ENCODE measurements at places on chromosomes 1 and 21.

DNA sequence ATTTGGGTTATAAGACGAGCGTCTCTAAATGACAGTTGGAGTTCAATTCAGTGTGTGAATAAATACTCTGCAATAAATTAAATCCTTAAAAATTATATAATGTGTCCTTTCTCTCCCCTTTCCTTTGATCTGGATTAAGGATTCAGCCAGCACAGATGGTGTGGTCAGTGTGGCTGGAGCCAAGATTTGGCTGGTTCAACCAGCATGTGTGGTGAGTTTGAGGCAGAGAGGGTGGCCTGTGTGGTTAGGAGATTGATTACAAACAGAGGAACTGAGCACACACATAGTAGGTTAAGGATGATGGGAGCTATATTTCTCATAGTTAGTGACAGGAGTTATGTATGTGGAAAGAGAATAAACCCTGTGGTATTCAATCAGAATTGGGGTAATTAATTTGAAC lies 14.2 kb upstream of the AMIGO1 start:
- no peak for DNase-seq

- no peak for DNase-seq
Observed at GRCh38 chr1:18015719-18016118, 91.9 kb upstream of the IGSF21 start.

GRCh38 chr1:94283462-94283861 lies 46.1 kb upstream of the ARHGAP29 start:
- no peak for DNase-seq

DNA sequence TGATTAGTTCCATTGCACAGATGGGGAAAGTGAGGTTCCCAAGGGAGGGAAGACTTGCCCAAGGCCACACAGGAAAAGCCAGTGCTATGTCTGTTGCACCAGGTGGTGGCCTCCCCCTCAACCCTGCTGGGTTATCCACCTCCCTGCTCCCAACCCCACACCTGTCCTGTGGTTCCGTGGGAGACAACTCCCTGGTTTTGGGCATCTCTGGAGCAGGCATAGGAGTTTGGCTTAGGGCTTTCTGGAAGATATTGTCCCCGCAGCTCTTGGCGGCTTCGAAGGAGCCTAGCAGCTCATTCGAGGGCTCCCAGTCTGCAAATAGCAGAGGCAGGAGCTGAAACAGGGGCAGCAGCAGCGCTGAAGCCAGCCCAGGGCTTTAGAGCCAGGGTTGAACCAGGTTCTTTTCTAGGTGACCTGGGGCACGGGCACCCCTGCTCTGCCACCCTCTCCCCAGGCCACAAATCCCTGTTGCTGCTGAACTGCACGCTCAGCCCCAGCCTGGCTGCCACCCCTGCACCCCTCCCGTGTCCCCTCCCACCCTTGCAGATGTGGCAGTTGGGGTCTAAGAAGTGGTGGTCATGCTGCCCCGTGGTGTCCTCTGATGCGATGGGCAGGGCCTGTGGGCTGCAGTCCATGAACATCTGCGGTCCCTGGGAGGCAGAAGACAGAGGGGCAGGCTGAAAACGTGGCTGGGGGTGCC lies 22.1 kb downstream of the SPOCD1 start:
- DNase-seq = no peak

- no peak for DNase-seq
Observed at GRCh38 chr1:75492011-75492410, 118.9 kb downstream of the SLC44A5 start.

GRCh38 chr21:29669416-29669815 lies 270.4 kb downstream of the GRIK1 start:
- DNase-seq = no peak

DNA sequence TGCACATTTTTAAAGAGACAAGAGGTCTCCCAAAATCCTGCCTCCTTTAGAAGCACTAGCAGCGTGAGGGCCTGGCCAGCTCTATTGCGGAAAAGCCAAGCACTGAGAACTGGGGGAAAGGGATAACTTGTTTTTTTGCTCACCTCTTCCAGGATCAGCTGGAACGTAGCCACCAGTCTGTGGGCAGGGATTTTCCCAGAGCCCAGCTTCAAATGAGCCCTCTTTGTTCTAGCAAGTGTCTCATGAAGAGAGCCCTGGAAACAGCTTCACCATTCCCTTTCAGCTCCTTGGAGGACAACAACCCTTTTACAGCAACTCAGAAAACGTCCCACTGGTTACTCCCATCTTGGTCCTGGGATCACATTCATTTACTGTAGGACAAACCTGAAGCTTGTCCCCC lies 195.4 kb downstream of the LMX1A start:
- DNase-seq = no peak

DNA sequence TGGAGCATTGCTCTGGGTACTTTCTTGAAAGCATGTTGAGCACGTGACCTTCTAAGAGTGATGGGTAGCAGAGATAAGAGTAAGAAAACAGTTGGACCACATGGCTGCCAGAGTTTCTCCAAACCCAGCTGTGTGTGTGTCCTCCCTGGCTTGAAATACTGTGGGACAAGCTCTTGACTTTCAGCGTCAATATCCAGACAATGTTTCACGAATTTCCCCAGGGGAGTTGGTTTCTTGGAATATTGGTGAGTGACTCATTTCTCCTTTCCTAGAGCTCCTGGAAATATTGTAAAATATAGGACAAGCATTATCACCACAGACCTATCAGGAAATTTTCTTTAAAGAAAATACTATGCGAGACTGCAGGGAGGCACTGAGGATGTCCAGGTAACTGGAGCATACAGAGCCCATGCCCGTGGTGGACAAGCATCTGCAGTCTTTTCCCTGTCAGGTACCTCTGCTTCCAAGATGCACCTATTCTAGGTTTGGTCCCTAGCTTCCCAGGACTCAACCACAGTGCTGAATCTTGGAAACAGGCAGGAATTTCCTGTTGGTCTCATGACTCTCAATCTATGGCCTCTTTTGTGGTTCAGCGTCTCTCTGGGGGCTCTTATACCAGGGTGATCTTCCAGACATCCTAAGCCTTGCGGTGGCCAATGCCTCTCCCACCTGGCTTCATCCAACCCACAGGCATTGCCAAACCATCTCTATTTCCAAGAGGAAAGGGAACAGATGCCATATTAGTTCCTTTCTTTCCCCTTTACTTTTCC lies 67.4 kb downstream of the KCNJ6 start:
- DNase-seq = no peak

GRCh38 chr1:222404710-222405109 lies 143.2 kb downstream of the HHIPL2 start:
- DNase-seq = no peak

DNA sequence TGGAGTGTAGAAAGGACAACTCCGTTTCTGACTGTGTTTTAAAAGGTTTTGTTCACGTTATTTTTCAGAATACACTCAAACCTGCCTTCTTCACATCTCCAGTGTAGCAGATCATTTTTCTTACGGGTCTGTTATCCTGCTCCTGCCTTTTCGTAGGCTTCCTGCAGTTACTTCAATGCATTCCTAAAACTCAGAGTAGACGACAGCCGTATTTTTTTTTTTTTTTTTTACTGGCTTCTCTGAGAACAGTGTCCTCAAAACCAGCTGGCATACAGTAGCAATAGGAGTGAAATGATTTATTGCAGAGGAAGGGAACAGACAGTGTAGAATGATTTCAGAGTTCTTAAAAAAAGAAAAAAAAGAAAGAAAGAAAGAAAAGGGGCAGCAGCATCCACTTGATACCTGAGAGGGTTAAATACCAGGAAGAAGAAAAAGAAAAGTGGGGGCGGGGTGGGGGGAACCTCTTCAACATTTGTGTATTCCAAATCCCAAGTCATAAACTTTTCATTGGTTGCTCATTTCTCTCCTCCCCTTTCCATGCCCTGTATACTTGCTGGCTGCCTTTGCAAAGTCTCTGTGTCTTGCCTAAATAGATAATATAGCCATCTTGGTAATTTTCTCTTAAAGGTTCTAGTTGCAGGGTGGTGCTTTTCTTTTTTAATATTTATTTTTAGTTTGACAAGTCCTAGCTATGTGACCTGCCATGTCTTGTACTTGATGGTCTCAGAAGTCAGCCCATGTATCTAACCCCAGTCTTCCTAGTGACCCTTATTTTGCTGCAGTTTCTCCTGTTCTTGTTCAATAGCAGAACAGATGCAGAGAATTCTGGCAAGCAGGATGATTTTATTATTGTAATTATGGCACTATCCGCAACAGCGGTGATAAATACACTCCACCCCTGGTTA lies 2.8 kb downstream of the TGFB2 start:
- no peak for DNase-seq

DNA sequence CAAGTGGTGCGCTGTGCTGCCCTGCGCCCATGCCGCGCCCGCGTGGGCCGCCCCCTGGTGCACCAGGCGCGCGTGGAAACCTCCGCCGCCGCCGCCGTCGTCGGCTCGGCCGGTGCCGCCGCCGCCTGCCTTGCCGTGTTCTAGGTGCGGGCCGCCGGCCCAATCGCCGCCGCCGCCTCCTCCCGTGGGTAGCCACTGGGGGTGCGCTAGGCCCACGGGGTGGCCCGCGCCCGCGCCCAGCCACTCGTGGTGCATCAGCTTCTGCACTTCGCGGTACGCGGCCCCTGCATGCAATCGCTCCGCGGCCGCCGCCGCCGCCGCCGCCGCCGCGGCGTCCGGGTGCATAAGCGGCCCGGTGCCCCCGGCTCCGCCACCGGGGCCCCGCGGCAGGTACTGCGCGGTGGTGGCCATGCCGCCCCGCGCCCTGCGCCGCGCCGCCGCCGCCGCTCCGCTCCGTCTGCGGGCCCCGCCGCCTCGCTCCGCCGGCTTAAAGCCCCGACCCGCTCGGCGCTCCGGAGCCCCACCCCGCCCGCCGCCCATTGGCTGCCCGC lies at the start of gene POU3F1:
Gene POU3F1 (minus strand): TSS at position 461 of the 551 bp plus-strand sequence. CDS start 50 bp downstream, at position 411.
- DNase-seq = no peak

GRCh38 chr21:29033871-29034270 lies 9.4 kb downstream of the USP16 start:
- no peak for DNase-seq

GRCh38 chr21:45845770-45846090 lies 135.8 kb upstream of the COL6A1 start:
- no peak for DNase-seq

DNA sequence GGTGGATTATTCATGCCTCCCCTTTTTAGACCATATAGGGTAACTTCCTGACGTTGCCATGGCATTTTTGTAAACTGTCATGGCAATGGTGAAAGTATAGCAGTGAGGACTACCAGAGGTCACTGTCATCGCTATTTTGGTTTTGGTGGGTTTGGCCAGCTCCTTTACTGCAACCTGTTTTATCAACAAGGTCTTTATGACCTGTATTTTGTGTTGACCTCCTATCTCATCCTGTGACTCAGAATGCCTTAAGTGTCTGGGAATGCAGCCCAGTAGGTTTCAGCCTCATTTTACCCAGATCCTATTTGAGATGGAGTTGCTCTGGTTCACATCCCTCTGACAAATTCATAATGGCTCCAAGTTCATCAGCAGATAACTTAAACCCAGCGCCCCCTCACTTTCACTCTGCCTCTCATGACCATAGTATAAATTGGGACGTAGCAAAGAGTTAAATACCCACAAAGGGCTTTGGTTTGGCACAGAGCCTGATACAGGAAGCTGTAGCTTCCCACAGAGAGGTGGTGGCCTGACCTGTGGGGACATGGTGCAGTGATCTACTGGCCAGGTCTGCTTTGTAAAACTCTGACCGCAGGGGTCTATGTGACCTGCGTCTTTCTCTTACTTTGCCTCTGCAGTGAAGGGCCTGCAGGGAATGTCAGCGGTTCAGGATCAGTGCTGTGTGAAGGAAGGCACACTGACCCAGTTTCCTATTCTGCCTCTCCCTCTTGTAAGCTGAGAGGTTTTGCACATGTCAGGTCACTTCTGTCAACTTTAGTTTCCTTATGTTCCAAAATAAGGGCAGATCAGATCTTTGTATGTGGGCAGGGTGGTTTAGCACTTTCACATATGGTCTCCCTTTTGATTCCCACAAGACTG lies 78.1 kb upstream of the ZNF644 start:
- no peak for DNase-seq

DNA sequence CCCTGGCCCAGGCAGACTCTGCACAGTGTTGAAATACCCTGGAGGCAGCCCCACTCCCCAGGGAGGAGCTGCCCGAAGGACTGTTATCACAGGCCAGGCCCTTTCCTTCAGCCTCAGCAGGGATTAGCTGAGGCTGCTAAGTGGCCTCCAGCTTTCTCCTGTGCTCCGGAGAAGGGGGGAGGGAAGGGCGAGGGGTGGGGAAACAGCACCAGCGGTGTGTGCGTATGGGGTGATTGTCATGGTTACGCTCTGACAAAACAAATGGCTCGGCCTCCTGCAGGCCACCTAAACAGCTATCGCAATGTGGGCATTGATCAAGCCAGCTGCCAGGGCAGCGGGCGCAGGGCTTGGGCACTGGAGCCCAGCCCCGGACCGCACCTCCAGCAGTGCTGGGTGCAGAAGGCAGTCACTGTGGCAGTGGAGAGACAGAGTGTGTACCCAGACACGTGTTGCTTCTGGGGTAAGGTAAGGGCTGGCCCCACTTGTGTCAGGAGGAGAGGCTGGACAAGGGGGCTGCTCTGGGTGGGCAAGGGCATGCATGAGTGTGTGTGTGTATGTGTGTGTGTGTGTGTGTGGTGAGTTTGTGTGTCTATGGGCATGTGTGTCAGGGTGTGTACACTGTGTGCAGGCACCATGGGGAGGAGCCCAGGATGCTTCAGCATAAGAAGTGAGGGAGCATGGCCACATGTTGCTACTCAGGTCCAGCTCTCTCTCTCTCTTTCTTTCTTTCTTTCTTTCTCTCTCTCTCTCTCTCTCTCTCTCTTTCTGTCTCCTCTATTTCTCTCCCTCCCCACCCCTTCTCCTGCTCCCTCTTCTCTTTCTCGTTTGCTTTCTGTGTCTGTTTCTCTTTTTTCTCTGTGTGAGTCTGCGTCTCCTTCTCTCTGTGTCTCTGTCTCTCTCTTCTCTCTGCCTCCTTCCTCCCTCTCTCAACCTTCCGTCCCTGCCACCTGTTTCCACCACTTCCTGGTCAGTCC lies at the start of gene VWA5B1:
Gene VWA5B1 (plus strand): TSS at position 252 of the 974 bp plus-strand sequence. CDS start 19,727 bp downstream, outside the sequence.
- DNase-seq = no peak

DNA sequence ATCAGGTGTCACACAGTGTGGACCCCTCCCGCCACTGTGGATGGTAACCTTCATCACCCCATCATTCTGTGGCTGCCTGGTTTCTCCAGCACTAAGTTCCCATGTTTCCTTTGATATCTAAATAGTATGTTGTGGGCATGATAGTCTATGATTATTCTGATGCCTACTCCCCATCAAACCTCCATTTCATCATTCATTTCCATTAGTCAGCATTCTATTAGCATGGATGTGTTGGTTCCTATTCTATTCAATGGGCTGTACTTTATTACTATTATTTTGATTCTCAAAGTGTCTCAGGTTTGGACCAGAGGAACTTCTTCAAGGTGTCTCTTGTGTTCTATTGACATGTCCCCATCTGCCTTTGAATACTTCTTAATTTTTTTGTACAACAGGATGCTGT lies 112.0 kb downstream of the DISC1 start:
- no peak for DNase-seq

DNA sequence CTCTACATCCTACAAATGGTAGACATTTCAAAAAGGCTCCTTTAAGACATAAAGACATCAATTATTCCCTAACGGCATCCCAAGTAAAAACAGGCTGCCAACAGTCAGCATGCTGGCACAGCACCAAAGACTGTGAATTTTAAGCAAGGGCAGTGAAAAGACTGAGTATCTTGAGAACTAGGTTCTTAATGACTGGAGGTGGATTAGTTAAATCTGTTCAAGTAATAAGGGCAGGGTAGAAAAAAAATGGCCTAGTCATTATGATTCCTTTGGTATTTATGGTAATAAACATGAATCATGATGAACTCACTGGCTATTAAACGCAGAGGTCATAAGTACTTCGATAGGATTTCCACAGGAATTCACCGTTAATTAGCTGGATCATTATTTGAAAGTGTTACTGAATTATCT lies 75.2 kb downstream of the KIFAP3 start:
- DNase-seq = peak; percentile 14

- DNase-seq = no peak
Observed at GRCh38 chr1:188719735-188720134, 1757.9 kb downstream of the BRINP3 start.

GRCh38 chr1:230216896-230217295 lies 149.9 kb downstream of the GALNT2 start:
- DNase-seq = no peak
